IPS-NIHi11 (cell line): ENCODE measurements at places on chromosomes 3 and 15.
A peak's percentile ranks its signal among the peaks of the same experiment; 100 is the strongest.

DNA sequence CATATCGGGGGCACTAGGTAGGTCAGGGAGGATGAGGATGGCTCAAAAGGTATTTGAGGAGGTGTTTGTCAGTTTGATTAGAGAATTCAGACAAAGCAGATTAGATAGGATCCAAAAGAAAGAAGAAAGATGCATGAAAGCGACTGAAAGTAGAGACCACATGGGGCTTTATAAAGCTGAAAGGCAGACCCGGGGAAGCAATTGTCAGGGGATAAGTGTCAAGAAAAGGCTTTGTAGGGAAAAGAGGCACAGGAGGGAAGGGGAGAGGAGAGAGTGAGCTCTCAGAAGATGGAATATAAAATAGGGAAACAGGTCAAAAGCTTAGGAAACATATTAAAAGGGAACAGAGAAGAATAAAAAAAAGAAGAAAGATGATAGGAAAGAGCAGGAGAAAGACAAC lies 308.2 kb upstream of the RORA start:
- no peak for DNase-seq

- DNase-seq, result no peak
Measured at GRCh38 chr3:112973325-112974177, 1.4 kb downstream of the CD200R1 start.

GRCh38 chr3:79005084-79005483 lies 762.7 kb downstream of the ROBO1 start:
- no peak for DNase-seq

GRCh38 chr3:94225148-94225865 lies 162.4 kb downstream of the NSUN3 start:
- no peak for DNase-seq

DNA sequence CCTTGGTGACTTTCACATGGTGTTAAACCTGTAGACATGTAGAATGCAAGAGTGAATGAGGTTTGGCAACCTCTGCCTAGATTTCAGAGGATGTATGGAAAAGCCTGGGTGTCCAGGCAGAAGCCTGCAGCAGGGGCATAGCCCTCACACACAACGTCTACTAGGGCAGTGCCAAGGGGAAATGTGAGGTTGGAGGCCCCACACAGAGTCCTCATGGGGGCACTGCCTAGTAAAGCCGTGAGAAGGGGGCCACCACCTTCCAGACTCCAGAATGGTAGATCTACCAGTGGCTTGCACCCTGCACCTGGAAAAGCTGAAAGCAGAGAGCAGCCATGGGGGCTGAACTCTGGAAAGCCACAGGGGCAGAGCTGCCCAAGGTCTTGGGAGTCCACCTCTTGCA lies 241.2 kb downstream of the KLF13 start:
- DNase-seq, result no peak

DNA sequence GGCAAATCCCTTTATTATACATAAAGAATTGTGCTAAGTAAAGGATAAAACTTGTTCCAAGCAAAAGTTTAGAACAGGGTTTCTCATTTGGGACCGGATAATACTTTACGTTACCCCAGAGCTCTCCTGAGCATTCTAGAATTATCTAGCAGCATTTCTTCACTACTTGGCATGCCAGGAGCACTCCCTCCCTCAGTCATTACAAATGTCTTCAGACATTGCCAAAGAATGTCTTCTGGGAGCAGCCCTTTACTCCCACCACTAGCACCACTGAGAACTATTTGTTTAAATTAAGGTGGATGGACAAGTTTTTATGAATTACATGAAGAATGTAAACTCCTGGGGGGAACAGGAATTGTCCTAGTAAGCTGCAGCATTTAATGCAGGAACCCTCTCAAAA lies 516.4 kb downstream of the GBE1 start:
- DNase-seq, result no peak

DNA sequence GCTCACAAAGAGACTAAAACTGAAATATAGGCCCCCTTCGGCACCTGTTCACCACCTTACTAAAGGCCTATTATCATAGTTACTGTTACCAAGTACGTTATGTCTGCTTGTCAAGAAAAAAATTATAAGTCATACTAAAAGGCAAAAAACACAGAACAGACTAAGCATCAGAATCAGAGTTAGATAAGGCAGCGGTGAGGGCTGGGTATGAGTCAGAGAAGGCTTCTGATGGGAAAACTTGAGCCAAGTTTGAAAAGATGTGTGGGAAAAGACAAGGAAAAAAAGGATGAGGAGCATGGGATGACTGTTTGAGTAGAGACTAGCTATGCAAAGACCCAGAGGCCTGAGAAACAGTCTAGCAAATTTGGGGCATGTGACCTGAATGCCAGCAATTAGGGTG lies 387.2 kb upstream of the SGO1 start:
- no peak for DNase-seq

DNA sequence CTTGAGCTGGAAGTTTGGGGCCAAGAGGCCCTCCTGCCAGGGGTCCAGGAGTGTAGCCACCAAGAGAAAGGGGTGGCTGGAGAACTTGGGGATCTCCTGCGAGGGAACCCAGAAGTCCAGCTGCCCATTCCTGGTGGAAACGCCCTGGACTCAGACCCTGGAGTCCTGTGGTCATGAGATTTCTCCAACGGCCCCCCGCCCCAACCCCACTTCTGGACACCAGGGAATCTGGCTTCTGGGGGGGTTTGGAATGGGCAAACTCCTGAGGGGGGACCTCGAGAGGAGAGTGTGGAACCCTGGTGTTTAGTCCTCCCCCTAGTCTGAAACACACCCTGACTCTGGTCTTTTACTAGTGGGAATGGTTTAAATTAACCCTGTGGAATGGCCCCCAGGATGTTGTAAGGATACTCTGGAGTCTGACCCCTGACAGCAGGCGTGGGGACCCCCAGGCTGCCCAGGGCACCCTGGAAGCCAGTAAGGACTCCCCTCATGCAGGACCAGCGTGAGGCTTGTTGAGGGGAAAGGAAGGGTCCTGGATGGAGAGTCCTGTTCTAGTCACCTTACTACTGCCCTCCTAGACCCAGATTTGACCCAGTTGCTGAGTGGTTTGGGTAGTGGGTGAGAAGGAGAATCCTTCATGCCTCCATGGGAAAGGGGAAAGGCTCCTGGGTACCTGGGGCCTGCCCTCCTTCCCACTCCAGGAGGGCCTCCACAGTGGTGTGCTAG lies 540 bp downstream of the KLHDC8B start:
- no peak for DNase-seq

GRCh38 chr3:123424321-123424998 lies 24.4 kb downstream of the ADCY5 start:
- DNase-seq, result no peak

GRCh38 chr15:26632500-26632899 lies 140.4 kb downstream of the GABRB3 start:
- no peak for DNase-seq

- no peak for DNase-seq
Measured at GRCh38 chr3:160540551-160540950, 24.8 kb downstream of the KPNA4 start.

- no peak for DNase-seq
Measured at GRCh38 chr3:169758359-169758994, 6.4 kb downstream of the TERC start.

DNA sequence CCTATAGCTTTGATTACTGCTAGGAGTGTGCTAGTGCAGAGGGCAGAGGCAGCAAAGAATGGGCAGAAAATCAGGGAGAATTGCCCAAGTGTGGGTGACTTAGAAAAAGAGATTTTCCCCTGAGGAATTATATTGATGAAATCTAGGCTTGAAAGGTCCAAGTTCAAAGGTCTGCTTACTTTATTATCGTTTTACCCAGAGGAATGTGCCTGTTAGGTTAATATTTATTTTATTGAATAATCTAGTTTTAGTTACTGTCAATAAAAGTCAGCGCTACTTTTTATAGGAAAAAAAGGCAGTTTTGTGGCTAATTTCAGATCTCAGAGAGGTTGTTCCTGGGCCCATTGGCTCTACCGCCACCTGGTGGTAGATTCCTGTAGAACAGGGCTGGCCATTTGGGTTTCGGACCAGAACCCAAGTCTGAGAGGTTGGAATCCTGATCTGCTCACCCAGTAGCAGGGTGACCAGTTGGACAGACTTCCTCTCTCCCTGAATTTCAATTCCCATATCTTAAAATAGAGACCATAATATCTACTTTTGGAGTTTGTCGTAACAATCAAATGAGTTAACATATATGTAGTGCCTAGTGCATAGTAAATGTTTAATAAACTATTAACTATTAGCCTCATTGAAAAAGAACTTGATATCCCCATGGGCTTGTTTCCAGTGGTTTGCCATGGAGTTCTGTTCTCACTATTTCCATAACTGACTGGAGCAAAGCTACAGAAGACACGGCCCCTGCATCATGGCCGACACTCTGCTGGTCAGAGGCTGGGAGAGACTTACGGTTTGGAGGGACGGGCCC lies 62.7 kb upstream of the ZNF148 start:
- peak; percentile 72 for DNase-seq

GRCh38 chr3:54572197-54572895 lies 355.5 kb downstream of the LRTM1 start:
- DNase-seq, result no peak

GRCh38 chr15:27057904-27058645 lies 87.1 kb downstream of the GABRG3 start:
- no peak for DNase-seq

DNA sequence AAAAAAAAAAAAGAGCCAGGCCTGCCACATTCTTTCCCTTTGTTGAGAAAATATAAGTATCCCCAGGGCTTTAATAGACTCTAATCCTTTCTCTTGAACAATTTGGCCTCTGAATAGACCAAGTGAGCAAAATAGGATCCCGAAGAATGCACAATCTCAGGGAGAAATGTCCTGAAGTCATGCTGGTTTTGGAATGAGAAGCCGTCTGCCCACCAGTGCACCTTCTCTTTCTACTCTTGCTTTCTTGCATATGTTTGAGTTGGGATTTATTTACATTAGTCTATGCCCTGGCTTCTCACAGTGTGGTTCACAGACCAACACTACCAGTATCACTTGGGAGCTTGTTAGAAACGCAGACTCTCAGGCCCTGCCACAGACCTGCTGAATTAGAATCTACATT lies 153.0 kb downstream of the ZNF621 start:
- DNase-seq, result no peak

DNA sequence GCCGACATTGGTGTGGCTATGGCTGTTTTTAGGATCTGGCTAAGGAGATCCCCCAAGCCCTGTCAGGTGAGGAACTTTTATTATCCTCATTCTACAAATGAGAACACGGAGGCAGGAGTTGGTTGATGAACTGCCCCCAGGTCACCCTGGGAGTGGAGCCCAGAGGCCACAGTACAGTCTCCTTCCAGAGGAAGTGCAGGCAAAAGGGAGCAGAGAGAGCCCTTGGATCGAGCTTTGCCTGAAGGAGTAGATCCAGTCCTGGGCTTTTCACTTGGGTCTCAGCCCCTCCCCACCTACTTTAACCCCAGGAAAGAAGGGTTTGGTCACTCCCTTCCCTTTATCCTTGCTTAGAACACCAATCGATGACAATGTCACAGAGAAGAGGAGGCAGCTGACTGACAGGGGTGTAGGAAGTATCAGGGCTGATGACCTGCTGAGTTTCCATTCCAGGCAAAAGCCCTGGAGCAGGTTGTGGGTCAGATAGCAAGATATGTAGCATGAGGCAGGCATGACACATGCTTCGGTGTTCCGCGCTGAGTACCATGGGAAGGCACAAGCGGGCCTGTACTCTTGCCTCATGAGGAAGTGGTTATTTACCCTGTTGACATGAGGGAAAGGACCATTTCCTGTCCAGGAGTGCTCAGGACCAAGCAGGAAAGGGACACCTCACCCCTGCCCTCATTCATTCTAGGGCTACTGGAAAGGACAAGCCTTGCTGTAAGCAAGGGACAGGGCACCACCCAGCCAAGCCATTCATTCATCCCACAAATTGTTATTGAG lies 5.8 kb upstream of the PLA2G4D start:
- no peak for DNase-seq

GRCh38 chr3:48919215-48920138 lies 835 bp downstream of the ARIH2 start:
- DNase-seq, result peak; percentile 52

DNA sequence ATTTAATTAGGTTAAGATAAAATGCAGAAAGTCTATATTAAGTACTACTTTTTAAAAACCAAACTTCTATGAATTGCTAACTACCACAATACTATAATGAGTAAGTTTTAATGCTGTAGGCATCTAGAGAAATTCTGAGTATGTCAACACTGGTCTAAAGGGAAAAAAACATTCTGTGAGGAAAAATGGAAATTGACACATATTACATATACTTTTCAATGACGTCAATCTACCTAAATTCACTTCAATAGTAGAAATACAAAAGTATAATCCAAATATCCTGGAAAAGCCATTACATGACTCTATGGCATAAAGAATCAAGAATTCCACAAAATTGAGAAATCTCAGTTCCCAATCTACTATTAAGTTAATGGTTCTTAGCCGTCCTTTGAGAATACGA lies 2.2 kb downstream of the SECISBP2L start:
- no peak for DNase-seq

DNA sequence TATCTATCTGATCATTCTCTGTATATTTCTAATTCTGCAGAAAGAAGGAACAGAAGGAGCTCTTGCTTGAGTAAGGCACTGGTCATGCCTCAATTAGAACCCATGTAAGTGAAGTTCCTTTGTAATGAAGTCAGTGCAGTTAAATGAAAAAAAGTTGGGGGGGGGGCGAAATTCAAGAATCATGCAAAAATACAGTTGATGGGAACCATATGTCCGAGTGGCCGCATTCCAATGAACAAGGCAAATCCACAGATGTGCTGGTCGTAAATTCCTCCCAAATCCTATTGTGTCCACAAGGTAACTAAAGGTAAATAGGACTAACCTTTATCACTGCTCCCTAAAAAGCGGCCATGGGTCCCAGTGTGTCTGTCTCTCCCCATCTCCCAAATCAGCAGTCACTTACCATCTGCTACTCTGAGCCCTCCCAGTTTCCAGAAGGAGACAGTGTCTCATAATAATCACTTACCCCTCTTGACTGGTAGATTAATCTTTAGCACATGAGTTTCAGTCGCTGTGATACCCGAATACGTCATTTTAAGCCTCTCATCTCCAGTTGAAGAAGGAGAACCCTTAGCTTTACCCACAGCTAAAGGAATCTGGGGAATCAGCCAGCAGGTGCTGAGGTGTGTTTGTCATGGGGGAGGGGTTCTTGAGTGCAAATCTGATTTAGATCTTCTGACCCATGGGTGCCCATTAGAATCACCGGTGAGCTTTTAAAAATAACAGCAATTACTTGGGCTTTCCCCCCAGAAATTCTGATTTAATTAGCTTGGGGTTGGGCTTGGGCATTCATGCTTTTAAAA lies 56.3 kb upstream of the EPHB3 start:
- DNase-seq, result no peak

- DNase-seq, result peak; percentile 20
Measured at GRCh38 chr15:58985443-58985842, 2.0 kb upstream of the RNF111 start.

- DNase-seq, result no peak
Measured at GRCh38 chr3:186909078-186909853, 21.1 kb upstream of the ST6GAL1 start.

- no peak for DNase-seq
Measured at GRCh38 chr15:74233851-74234597, 2.1 kb upstream of the CCDC33 start.
